ENCODE measurements at places on chromosomes 5 and 9.

DNA sequence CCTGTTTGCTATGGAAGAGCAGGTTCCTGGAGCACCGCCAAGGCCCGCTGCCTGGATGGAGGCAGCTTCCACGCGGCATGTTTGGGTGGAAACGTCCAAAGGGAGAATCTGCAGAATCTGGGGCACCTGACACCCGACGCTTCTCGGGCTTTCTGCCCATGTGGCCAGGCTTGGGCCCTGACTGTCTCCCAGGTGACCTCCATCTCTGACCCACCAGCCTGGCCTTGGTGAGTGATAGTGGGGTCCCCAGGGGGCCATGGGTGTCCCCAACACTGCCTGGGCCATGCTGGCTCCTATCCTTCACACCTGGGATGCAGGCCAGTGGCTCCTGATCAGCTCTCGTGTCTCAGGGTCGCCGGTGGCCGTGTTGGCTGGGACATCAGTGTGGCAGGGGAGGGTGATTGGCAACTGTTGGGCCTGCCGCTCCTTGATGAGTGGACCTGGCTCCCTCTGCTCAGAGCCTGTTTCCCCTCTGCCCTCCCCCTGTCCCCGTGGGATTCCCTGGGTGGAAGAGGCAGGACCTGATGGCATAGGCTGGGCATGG, 34.0 kb downstream of the GLT6D1 start:
- no peak for DNase-seq

- no peak for DNase-seq
Observed at GRCh38 chr9:137639303-137640051, 20.7 kb downstream of the EHMT1 start.

- no peak for DNase-seq
Observed at GRCh38 chr5:396531-396961, 46.4 kb upstream of the EXOC3 start.

- no peak for DNase-seq
Observed at GRCh38 chr9:22588918-22589317, 142.3 kb downstream of the DMRTA1 start.

Measured in skeletal muscle cell (primary cell).